Activated CD8-positive, alpha-beta memory T cell treated with anti-CD3 and anti-CD28 coated beads for 48 hours (primary cell): ENCODE measurements at places on chromosomes 13 and 19.

DNA sequence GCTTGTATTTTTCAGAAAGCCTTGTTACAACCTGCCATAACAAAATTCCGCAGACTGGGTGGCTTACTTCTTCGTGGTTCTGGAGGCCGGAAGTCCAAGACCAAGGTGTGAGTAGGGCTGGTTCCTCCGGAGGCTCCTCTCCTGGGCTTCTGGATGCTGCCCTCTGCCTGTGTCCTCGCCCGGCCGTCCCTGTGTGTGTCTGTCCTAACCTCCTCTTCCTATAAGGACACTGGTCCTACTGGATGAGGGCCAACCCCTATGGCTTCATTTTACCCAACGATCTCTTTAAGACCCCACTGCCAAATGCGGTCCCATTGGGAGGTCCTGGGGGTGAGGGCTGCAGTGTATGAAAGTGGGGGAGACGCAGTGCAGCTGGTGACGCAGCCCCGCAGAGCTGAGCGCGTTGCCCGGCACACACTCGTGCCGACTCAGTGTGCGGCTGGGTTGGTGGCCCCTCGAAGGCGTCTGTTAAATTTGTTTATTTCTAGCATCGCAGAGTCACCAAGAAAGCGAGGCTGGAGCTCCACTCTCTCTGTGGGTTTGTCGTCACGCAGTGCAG, 116.7 kb downstream of the SOX1 start:
- DNase-seq, result no peak

- no peak for DNase-seq
Measured at GRCh38 chr13:70964874-70965273, 856.6 kb upstream of the KLHL1 start.

- no peak for DNase-seq
Measured at GRCh38 chr13:47696674-47697073, 304.4 kb downstream of the SUCLA2 start.

DNA sequence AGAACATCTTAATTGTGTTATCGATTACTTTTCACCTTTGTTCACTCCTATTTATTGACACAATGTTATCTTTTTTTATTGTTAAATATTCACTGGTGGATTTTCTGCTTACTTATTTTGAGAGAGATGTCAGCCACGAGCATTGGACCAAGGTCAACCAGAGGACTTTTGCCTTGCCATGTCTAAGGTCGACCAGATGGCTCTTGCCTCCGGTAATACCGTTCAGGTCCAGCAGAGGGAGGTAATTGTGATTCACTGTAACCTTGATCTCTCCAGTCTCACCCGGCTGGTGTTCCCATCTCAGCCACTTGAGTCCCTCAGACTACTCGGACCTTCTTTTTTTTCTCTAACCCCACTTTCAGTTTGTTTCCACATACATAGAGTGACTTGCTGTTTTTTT, 1438.1 kb downstream of the UQCRFS1 start:
- no peak for DNase-seq

GRCh38 chr19:3514930-3515329, 8.8 kb downstream of the FZR1 start:
- DNase-seq, result no peak

GRCh38 chr13:27176470-27177410, 5.1 kb upstream of the USP12 start:
- DNase-seq, result no peak

DNA sequence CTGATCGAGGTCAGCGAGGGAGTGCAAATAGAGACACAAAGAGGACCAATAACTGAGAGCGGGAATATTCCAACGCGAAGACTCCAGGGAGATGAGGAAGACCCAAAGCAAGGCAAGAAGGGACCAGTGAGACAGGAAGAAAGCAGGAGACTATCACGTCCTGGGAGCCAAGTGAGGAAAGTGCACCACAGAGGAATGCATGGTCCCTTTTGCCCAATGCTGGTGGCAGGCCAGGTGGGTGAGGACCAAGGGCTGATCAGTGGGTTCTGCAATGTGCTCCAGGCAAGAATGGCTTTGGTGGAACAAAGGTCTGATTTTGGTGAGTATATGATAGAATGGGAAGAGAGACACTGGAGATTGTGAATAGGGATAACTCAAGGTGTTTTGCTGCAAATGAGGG, 25.4 kb downstream of the CHST8 start:
- no peak for DNase-seq

- DNase-seq, result no peak
Measured at GRCh38 chr13:43240278-43240677, 216.9 kb downstream of the DNAJC15 start.

- DNase-seq, result no peak
Measured at GRCh38 chr13:111384441-111385182, 64.2 kb downstream of the TEX29 start.

- no peak for DNase-seq
Measured at GRCh38 chr13:32409561-32410421, 18.1 kb downstream of the N4BP2L1 start.

GRCh38 chr13:96223231-96223630, 133.3 kb downstream of the HS6ST3 start:
- DNase-seq, result no peak

DNA sequence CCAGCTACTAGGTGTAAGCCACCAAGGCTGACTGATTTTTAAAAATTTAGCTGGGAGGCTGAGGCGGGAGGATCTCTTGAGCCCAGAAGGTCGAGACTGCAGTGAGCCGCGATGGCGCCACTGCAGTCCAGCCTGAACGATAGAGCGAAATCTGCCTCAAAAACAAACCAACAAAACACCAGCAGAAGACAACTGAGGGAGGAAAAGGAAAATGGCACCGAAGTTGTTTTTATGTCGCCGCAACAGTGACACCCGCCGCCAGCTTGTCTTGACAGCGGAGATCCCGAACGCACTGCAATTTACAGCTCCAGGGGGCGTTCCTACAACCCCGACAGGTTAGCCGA, 298 bp upstream of the FAM98C start:
- no peak for DNase-seq

GRCh38 chr19:38618590-38619360, at the start of gene EIF3K:
Gene EIF3K (plus strand): TSS chr19:38619188. CDS start chr19:38619269, 81 bp downstream.
- DNase-seq, result peak; percentile 99

GRCh38 chr13:95386370-95386769, 85.1 kb upstream of the ABCC4 start:
- no peak for DNase-seq
